Activated CD8-positive, alpha-beta memory T cell treated with anti-CD3 and anti-CD28 coated beads, Interleukin-2, amount 50 U/mL, for 48 hours (primary cell): ENCODE measurements at places on chromosomes 7 and 10.

GRCh38 chr10:71939861-71940474 is 24.2 kb upstream of the CHST3 start:
- no peak for DNase-seq

DNA sequence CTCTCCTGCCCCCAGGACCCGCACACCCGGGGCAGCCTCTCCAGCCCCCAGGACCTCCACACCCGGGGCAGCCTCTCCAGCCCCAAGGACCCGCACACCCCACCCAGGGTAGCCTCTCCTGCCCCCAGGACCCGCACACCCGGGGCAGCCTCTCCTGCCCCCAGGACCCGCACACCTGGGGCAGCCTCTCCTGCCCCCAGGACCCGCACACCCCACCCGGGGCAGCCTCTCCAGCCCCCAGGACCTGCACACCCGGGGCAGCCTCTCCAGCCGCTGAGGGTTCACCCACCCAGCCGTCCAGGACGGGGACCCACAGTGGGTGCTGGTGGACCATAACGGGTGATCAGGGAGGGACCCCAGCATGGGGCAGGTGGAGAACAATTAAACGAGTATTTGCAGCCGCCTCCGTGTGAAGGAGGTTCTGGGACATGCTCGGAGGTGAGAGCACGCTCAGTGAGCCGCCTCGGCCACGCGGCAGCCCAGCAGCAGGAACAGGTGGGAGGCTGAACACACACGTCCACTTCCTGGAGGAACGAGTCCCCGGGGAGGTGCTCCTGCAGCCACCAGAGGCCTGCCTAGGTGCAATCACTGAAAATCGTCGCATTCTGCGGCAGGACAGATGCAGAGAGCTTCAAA is 107.9 kb downstream of the PDGFA start:
- no peak for DNase-seq

GRCh38 chr7:2000746-2001321 is 231.9 kb downstream of the MAD1L1 start:
- DNase-seq, result no peak

DNA sequence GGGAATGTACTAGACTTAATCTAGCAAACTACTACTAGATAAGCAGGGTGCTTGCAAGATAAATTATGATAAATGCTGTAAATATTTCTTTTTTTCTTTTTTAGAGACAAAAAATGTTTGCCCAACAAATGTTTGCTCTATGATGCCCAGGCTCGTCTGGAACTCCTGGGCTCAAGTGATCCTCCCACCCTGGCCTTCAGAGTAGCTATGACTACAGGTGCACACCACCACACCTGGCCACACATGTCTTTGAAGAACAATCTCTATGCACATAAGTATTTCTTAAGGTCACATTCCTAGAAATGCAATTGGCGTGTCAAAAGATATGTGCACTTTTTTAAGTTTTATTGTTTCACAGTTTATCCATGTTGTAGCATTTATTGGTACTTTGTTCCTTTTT is 179.6 kb upstream of the FRMD4A start:
- DNase-seq, result no peak

DNA sequence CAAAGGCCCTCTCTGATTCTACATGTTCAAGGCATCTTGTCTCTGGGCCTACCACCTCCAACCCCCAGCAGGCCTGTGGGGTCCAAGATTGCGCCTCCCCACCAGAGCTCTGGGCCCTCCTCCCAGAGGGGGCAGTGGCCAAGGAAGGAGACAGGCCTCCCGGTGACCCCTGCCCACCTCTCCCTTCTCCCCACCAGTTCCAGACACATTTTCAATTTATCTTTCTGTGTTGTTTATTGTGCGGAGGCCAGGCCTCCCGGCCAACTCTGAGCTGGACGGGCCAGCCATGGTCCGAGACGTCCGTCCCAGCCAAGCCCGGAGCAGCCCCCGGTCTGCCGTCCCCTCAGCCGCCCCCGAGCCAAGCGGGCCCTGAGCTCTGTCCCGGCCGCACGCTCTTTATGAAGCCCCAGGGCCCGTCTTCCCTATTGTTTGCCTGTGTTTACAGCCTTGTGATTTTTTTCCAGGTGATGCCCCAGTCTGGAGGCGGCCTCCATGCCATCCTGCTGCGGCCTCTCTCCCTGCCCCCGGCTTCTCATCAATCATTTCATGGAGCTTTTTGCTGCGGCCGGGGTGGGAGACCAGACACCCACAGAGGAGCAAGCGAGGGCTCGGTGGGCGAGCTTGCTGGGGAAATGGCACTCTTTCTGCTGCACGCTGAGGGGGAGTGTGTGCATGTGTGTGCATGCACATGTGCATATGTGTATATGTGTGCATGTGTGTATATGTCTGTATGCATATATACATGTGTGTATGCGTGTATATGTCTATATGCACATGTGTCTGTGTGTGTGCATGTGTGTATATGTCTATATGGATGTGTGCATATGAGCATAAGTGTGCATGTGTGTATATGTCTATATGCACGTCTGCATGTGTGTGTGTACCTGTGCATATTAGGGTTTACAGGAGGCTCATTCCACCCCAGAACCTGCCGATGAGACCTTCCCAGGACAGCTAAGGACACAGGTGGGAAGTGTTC is 52.7 kb upstream of the ELN start:
- no peak for DNase-seq

DNA sequence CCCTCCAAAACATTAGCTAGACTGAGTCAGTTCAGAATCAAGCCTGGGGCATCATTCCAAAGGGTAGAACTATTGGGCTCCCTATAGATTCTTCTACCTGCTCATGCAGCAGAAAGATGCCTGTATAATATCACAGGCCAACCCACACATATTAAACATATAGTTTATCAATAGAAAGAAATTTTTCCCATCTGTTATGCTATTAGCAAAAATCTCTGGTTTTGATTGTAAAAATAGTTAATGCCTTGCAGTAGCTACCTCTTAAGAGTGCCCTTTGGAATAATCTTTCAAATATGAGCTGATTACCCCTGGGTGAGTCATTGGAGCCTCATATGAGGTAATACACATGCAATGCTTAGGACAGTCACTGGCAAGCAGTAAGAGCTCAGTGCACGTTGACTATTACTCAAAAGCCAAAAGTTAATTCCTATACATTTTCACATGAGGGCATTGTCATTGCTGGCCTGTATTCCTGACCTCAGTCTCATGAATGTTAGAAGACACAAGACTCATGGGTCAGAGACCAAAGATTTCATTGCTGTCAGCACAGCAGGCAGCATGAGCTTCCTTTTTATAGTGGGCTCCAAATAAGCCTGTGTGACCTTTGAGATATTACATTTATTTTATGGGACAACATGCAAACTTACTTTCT is 180.0 kb downstream of the FGFR2 start:
- DNase-seq, result no peak

DNA sequence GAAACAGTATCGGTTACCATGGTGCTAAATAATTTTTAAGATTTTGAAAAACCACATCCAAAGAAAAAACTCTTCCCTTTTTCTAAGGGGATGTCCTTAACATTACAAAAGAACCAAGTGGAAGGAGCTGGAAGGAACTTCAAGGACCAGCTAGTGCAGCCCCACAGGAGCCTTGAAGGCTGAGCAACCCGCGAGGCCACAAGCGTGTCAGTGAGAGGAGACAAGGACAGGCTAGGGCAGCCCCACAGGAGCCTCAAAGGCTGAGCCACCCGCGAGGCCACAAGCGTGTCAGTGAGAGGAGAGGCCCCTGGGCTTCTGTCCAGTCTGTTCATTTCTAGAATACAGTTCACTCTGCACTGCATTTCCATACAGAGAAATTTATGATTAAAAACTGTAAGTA is 80.1 kb upstream of the ATP6V0A4 start:
- DNase-seq, result no peak

DNA sequence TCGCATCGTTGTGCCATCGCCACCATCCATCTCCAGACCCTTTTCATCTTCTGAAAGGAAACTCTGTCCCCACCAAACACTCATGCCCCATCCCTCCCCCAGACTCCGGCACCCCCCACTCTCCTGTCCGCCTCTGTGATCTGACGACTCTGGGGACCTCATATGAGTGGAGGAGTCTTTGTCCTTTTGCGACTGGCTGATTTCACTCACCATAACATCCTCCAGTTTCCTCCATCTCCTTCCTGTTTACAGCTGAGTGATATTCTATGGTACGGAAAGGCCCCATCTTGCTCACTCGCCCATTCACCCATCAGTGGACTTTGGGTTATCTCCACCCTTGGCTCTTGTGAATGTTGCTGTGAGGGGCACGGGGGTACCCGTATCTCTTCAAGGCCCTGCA is 11.8 kb upstream of the INSIG1 start:
- peak; percentile 46 for DNase-seq

DNA sequence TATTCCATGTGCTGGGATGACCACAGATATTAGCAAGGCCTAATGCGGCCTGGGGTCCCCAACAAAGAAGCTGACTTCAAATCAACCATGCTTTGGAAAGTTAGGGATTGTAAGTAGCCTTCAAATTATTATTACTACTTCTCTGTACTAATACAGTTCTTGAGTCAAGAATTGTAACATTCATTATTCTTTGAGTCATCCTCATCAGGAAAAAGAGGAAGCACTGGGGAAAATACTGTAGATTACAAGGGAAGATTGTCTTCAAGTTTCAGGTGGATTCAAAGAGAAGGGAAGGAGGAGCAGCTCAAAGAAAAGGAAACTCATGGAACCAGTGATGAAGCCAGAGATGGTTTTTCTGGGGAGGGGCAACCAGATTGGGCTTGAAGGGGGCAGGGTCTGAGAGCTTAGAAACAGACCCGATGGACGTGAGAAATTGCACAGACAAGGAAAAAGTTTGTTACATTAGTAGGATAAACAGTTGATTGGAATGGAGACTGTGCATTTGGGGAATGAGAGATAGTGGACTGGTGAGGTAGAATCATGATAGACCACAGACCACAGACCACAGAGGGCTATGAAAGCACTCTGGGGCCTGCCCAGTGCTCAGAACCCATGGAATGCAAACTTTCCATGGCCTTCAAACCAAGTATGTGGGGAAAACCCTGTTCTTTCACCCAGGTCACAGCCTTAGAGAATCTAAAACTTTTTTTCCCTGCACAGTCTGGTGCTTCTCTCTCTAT is 209.9 kb downstream of the ZNF365 start:
- DNase-seq, result no peak

- no peak for DNase-seq
These were observed 1115.6 kb upstream of the GHITM start for GRCh38 chr10:83023662-83024061.
